ENCODE measurements at places on chromosomes 3 and 15.
A peak's percentile ranks its signal among the peaks of the same experiment; 100 is the strongest.

DNA sequence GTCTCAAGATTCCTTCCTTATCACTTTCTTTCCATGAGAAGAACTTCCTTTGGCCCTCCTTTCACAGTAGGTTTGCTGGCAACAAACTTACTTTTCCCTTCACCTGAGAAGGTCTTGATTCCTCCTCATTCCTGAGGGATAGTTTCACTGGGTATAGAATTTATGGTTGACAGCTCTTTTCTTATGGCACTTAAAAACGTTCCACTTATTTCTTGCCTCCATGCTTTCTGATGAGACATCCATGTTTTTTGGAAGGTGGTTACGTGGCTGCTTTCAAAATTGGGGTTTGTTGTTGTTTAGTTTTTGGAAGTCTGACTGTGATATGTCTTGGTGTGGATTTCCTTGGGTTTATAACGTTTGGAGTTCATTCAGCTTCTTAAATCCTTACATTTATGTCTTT, 8.2 kb upstream of the PLXNA1 start:
- DNase-seq: no peak

DNA sequence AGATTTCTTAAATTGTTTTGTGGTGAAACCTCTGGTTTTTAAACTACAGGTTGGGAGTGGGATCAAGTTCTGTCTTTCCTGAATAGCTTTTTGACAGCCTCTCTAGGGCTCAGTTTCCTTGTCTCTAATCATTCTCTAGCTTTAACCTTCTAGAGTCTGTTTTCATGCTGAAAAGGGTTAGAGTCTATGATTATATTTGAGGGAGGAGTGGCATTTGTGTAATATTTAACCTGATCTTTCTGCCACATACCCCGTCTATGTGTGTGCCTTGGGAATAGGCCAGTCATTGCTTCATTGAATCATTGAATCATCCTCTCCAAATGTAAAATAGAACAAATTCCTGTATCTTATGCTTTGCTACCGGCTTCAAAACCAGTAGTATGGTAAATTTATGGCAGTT, 204.9 kb downstream of the KLHL25 start:
- no peak for DNase-seq

GRCh38 chr3:109339714-109340648, 2.6 kb upstream of the DPPA4 start:
- no peak for DNase-seq

DNA sequence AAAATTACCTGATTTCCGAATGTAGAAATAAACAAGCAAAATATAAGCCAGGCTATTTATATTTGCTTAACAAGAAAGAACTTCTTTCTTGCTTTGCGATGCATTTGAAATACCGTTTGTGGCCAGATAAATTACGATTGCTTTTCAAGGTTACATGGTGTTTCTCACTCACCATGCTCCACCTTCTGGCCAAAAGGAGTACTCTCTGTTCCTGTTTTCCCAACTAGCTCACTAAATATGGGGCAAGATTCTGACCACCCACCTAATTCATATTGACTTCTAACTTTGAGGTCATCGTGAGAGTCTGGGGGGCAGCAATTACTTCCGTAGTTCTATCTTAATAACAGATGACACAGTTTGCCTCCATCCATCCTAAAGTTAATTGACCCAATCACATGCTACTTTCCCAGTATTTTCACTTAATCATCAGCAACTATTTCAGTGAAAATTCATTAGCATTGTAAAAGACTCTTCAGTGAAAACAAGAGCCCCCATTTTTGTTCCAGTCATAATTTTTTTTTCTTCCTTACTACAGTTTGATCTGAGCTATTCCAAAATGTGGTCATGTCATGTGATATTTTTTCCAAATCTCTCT, 25.9 kb downstream of the ACP3 start:
- peak; percentile 76 for DNase-seq

DNA sequence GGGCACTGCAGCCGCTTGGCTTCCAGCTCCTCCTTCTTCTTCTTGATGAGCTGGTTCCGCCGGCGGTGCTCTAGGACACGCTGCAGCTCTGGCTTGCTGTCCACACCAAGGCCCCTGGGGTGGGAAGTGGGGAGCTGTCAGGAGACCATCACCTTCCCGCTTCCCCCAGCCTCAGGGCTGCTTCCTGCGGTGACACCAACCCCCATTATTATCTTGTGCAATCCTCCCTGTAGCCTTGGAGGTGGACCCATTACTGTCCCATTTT, 10.0 kb downstream of the FAM107A start:
- DNase-seq: no peak

DNA sequence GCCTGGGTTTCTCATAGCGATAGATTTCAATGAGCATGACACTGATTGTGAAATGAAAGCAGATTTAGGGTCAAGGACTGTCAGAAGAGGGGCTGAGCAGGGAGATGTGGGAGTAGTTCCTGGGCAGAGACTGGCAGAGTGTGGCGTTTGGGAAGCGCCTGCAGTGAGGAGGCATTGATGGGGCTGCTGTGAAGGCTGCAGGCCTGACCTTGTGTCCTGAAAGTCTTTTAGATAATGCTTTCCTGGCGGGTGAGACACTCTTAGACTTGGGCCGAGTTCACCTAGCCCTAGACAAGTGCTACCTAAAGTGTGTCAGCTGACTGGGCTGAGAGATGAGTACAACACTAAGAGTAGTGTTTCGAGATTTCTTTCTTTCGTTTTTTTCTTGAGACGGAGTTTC, 20.7 kb downstream of the USP13 start:
- DNase-seq: no peak

- DNase-seq: no peak
Measured at GRCh38 chr15:85149465-85150129, 167.9 kb downstream of the PDE8A start.

Data from NB4 (cell line).